ENCODE measurements at places on chromosomes 5 and 9.

- DNase-seq: no peak
These were observed 31.0 kb downstream of the GADD45G start for GRCh38 chr9:89635816-89636215.

- no peak for DNase-seq
These were observed 45.7 kb upstream of the HAND1 start for GRCh38 chr5:154523709-154524108.

- DNase-seq: no peak
These were observed 15.0 kb upstream of the PFDN1 start for GRCh38 chr5:140317859-140318258.

DNA sequence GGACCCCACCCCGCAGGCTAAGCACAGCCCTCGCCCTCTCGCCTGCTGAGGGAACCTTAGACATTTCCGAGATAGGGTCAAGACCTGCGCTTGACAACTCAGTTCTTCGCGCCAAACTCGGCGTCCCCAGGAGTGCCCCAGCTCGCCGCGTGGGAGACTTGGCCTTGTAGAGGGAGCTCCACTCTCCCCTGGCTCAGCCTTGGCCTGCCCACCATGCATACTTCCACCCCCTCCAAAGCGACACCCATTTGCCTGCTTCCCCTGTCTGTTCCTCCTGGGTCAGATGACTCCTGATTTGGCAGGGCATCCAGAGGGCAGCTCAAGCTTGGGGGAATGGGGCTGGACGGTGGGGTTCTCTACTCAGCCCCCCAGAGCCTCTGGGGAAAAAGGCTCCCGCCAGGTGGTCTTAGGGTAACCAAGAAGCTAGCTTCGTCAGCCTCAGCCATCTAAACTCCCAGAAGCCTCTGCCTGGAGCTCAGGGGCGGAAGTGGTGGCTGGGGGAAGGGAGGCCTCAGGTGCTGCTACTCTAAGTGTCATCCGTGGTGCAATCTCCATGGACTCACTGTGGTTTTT lies 560 bp downstream of the DOCK2 start:
- peak; percentile 54 for DNase-seq

- DNase-seq: no peak
These were observed 9.9 kb upstream of the PRR16 start for GRCh38 chr5:120454094-120454798.

DNA sequence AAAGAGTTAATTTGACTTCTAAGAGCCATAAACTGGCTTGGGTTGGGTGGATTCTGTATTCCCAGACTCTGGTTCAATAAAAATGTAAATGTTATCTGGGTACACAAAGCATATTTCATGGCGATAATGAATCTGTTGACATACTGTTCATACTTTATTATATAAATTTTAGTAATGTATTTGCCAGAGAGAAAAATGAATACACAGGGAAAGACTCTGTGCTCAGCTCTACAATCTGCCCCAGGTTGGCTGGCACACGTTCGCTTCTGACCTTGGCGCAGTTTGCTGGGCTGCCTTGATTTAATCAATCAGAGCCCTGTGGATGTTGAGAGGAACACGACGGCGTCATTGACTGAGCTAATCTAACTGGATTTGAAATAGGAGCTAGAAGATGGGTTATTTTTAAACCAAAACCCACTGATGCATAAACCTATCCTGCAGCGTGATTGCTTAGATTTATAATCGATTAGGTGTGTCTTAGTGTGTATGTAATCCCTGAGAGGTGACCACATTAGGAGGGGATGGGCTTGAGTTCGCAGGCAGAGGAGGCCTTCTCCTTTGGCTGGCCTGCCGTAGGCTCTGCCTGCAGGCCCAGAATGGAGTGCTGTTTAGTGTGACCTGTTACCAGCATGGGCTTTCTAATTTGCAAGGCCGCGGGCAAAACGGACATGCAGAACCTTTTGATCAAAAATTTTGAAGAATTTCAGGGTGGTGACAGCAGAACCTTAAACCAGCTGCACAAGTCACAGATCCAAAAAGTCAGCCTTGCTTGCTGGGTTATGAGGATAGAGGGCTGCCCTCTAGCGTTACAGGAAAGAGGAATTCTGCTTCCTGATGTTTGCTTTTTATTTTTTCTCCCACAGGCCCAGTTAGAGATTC lies 3.9 kb upstream of the ADCY2 start:
- DNase-seq: no peak

DNA sequence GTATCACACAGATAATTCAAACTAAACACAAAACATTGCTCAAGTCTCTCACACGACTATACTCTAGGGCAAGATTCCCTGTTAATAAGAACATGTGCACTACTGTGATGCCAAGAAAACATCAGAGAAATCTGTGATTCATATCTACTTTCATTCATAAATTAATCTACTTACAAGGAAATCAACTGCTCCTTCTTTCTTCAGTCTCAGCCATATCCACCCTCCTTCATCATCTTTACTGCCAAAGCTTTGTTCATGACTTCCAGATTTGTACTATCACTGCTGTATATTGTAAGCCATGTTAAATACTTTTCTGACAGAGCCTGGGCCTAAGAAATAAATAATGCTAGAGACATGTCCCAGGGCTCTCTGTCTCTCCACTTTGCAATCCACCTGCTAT lies 35.1 kb downstream of the CTNNAL1 start:
- DNase-seq: no peak

GRCh38 chr5:113652161-113652560 lies 138.7 kb downstream of the YTHDC2 start:
- DNase-seq: no peak

- no peak for DNase-seq
These were observed 97.9 kb downstream of the ADAMTS6 start for GRCh38 chr5:65383859-65384258.

DNA sequence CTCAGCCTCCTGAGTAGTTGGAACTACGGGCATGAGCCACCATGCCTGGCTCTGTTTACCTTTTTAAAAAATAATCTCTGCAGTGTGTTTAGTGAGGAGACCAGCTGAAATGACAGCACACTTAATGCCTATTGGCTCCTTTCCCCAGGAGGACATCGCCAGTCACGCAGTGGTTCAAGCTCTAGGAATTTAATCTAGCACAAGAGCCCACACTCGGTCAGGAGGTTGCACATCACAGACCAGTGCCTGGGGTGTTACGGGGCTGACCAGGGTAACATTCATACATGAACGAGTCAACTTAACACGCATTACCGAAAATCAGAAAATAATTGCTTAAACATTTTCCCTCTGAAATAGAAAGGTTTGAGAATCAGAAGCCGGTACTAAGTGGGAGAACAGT lies 217.0 kb downstream of the GOLPH3 start:
- DNase-seq: no peak

DNA sequence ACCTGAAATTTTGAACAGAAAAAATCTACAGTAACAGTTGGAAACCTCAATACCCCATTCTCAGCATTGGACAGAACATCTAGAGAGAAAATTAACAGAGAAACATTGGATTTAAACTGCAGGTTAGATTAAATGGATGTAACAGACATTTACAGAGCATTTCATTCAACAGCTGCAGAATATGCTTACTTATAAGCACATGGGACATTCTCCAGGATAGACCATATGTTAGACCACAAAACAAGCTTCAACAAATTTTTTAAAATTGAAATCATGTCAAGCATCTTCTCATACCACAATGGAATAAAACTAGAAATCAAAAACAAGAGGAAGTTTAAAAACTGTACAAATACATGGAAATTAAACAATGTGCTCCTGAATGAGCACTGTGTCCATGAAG lies 316.3 kb downstream of the FAM170A start:
- no peak for DNase-seq

DNA sequence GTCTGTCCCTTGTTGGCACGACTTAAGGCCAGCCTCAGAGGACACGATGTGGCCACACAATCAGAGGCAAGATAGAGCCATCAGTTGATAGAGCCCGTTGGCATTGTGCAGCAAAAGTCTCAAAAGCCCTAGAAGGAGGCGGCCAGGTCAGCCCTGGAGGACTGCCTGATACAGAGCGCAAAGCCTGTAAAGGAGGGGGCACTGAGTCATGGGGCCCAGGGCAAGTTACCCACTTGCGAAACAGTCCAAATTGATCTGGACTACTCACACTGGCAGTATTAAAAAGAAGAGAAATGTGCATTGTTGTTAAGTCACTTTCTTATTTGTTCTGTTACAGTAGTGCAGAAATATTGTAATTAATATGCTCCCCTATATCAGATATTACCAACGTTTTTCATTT lies 51.5 kb downstream of the KLF9 start:
- no peak for DNase-seq

- no peak for DNase-seq
These were observed 7.8 kb downstream of the YIPF5 start for GRCh38 chr5:144162686-144163085.

DNA sequence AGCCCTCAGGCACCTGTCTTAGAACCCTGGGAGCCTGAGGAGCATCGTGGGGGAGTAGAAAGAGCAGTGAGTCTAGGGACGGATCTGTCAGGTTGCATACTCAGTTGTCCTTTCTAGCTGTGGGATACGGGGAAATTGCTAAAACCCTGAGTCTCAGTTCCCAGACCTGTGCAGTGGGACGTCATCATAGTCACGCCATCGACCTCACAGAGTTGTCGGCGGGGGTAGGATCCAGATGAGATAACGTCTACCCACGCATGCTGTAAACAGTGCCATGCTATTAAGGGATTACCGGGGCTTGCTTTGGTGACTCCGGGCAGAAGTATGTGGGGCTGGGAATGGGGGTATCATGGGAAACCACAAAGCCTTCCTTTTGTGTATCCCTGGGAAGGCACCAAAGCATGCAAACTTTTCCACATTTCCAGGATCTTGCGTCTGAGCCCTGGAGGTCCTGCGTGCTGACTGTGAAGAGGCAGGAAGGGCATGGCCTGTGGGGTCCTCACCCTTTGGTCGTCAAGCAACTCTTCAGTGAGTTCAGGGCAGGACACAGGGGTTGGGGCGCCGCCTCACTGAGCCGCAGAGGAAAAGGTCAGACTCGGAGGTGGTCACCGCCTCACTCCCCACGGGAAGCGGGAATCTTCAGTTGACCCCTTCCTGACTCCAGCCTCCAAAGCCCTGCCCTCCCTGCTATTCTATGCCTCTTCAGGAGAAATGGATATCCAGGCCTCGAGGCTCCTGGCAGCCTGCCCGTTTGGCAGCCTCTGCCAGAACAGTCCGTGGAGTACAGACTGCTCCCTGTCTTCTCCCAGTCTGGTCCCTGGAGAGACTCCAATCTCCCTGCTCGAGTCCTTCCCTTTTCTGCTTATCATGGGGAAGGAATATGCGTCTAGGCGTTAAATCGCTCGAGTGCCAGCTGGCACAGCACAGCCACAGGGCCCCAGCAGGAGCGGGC lies 186.8 kb upstream of the KLF9 start:
- no peak for DNase-seq

GRCh38 chr5:159951387-159951786 lies 35.1 kb downstream of the ADRA1B start:
- DNase-seq: no peak

- DNase-seq: no peak
These were observed 600 bp upstream of the SQSTM1 start for GRCh38 chr5:179820127-179820482.

- DNase-seq: no peak
These were observed 9.3 kb downstream of the PDLIM4 start for GRCh38 chr5:132266836-132267160.

- peak; percentile 19 for DNase-seq
These were observed at the start of gene VLDLR for GRCh38 chr9:2621722-2622460. TSS of gene VLDLR (plus strand) at chr9:2621787. CDS start at chr9:2622190, 403 bp downstream.

GRCh38 chr5:69238760-69239251 lies 4.1 kb downstream of the CDK7 start:
- DNase-seq: no peak

- DNase-seq: peak; percentile 63
These were observed 1.1 kb upstream of the JADE2 start for GRCh38 chr5:134524272-134524825.

DNA sequence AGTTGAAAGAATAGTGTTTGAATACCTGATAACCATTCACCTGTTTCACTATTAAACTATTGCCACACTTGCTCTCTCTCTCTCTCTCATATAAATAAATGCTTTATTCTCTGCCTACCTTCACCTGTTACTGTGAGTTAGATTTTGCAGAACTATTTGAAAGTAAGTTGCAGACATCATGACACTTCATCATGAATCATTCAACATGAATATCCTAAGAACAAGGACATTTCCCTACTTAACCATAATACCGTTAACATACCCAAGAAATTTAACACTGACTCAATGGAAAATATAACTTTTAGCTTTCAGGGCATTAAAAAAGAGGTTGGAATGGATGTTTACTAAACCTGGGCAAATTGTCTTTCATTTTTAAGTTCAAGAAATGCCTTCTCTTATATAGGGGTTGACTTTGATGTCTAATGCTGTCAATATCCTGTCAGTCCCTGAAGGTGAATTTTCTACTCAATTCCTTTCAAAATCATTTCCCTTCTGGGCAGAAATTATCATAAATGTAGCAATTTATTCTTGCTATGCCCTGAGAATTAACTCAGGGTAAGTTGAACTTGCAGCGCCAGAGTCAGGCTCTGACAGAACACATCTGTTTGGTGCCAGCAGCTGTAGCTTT lies 582.6 kb upstream of the TLE4 start:
- DNase-seq: no peak

- no peak for DNase-seq
These were observed 54.8 kb upstream of the NKD2 start for GRCh38 chr5:953535-954449.

DNA sequence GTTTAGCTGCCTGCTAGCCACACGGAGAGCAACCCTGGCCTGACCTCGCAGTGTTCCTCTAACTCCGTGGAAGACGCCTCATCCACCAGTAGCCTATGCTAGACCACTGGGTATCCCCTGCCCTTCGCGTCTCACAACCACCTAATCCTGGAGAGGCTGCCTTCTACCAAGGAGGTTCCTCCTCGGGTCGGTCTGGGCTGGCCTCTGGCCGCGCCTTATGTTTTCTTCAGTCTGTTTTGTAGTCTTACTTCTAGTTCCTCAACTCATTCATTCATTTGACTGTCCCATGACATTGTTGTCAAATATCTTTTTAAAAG lies 1.6 kb upstream of the TPM2 start:
- DNase-seq: no peak

- DNase-seq: no peak
These were observed 198.1 kb downstream of the ENC1 start for GRCh38 chr5:74442466-74442865.

- no peak for DNase-seq
These were observed 31.4 kb downstream of the FANCC start for GRCh38 chr9:95286151-95286550.

Data from activated CD4-positive, alpha-beta T cell treated with anti-CD3 and anti-CD28 coated beads for 24 hours (primary cell).